ENCODE measurements at places on chromosomes 6 and 20.

GRCh38 chr6:79277109-79277508 lies 42.6 kb upstream of the HMGN3 start:
- DNase-seq, result no peak

- DNase-seq, result no peak
Measured at GRCh38 chr6:39733704-39734103, 8.5 kb upstream of the KIF6 start.

DNA sequence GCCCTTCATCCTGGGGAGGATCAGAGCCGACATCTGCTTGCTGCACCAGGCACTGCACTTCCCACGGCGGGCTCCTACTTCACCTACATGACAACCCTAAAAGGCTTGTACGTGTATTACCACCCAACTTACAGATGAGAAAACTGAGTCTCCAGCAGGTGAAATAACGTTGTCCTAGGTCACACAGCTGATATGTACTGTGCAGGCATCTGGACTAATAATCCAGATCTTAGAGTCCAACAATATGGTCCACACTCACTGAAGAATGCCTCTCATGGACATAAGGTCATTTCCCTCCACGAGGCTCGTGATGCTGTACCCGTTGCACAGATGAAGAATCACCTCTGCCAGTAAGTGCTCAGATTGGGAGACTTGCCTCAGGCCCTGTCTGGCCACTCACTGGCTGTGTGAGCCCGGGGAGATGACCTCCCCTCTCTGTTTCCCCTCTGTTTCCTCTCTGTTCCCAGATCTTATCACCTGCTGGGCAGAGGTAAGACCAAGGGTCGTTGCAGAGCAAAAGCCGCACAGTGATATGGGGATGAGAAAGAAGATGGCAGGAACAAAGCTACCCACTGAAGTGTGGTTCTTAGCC lies 32.1 kb downstream of the TGM2 start:
- DNase-seq, result no peak

DNA sequence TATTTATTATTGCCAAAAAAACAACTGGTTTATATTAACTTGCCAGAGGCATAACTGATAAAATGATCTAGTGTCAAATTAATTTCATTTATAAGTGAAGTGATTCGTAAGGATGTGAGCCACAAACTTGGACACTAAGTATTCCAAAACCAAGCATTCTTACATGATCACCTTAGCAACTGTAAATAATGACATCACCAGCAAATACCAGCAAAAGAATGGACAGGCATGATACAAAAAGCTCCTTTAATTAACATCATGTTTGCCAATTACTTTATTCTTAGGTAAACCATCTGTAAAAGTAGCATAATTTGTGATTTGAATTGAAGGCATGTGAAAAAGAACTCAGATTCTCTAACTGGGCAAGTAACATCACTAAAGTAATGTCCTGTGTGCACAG lies 17.2 kb upstream of the FNDC1 start:
- DNase-seq, result no peak

GRCh38 chr20:33725607-33726264 lies 5.6 kb upstream of the PXMP4 start:
- no peak for DNase-seq

DNA sequence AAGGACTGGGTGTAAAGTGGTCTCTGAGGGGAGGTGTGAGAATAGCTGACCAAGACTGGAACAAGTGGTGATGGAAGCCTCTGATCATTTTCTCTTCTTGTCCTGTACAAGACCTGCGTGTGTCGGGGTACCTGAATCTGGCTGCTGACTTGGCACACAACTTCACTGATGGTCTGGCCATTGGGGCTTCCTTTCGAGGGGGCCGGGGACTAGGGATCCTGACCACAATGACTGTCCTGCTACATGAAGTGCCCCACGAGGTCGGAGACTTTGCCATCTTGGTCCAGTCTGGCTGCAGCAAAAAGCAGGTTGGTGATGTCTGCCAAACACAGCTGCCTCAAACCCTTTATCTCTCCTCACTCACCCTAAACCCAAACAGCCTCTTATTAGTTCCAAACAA lies 1.7 kb upstream of the HSD17B8 start:
- DNase-seq, result no peak
